ENCODE measurements at places on chromosomes 1 and 21.

DNA sequence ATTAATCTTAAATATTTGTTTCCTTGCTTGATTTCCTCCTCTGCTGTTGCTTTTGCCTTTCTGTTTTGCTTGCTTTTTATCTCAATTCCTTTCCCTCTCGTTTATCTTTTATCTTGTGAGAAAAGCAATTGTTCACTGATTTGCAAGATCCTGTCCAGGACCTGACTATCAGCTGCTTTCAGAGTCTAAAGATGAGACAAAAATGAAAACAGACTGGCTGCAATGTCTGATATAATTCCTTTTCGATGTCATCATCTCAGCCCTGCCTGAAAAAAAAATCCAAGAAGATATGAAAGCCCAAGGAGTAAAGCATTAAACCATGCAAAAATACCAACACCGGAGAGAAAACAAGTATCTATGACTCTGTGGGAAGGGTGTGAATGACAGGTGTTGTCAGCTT, 225.5 kb downstream of the PATJ start:
- H3K27ac ChIP-seq, result no peak overlapping the region
- H3K27me3 ChIP-seq, result no peaks in the 10 kb centered on the region
- H3K36me3 ChIP-seq, result no peaks in the 10 kb centered on the region
- no peaks in the 10 kb centered on the region for H3K4me1 ChIP-seq

DNA sequence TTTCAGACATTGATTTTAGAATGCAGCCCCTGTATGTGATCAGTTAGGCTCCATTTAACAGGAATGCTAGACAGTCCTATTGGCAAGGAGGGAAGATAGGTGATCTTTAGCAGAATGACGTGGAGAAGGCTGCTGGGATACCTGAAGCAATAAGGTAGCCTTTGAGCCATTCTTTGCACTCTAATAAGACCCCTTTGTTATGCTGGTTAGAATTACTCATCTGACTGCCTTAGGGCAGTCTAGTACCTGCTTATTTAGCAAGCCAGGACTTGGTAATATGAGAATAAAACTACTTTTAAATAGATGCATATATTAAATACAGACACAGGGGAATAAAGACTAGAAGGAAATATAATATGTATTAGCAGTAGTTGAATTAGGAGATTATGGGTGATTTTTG, 29.1 kb downstream of the NGF start:
- peaks cover 1% of the 10 kb centered on the region for H3K4me1 ChIP-seq
- no peaks in the 10 kb centered on the region for H3K36me3 ChIP-seq
- H3K27me3 ChIP-seq, result no peaks in the 10 kb centered on the region
- no peak overlapping the region for H3K27ac ChIP-seq

DNA sequence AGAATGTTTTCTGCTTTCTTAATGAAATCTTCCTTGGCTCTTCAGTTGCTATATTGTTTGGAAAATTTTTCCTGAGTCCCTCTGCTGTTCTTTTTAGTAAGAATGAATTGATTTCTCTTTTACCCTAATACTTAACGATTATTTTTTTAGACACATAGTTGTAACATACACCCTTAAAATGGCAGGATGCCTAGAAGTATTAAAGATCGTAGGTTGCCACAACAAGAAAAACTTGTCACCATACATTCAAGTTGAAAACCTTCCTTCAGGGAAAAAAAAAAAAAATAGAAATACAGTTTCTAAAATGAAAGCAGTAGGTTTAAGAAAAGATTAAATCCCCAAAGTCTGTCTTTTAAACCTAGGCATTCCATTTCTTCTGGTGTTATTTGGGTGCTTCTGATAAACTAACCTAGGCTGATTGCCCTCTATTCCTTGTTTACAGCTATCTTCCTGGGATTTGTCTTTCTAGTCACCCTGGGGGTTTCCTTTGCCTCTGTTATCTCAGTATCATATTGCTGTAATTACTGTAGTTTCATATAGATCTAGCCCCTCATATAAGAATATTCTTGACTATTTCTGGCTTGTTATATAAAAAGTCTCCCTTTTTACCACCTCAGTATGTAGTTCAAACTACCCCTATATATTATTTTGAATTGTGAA, 16.8 kb downstream of the SUCO start:
- no peaks in the 10 kb centered on the region for H3K36me3 ChIP-seq
- no peak for DNase-seq
- no peak overlapping the region for H3K4me3 ChIP-seq
- H3K27ac ChIP-seq, result no peak overlapping the region
- no peaks in the 10 kb centered on the region for H3K27me3 ChIP-seq

GRCh38 chr21:42472521-42472920, 23.5 kb downstream of the RSPH1 start:
- no peak overlapping the region for H3K27ac ChIP-seq
- H3K36me3 ChIP-seq, result no peaks in the 10 kb centered on the region
- H3K27me3 ChIP-seq, result no peaks in the 10 kb centered on the region

GRCh38 chr1:158177700-158178450, 2.8 kb upstream of the CD1D start:
- H3K4me3 ChIP-seq, result peak overlapping the region; percentile 42
- H3K4me1 ChIP-seq, result no peaks in the 10 kb centered on the region
- no peaks in the 10 kb centered on the region for H3K36me3 ChIP-seq

DNA sequence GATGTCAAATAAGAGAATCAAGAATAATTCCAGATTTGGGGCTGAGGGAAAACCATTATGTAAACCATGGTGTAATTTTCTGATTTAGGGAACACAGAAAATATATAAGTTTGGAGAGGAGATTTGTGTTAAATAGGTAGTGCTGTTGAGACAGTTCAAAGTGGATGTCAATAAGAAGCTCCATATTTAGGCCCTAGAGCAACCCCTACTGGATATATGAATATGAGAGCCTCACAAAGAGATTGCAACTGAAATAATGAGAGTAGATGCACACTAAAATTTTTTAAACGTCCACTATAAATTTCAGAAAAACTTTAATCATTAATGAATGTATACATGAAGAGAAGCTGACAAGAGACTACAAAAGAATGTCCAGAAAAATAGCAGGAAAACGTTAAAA, 1447.8 kb upstream of the PRMT6 start:
- H3K36me3 ChIP-seq, result no peaks in the 10 kb centered on the region
- H3K4me3 ChIP-seq, result no peak overlapping the region
- no peak for DNase-seq
- no peak overlapping the region for H3K27ac ChIP-seq
